Daoy (cell line): ENCODE measurements at places on chromosomes 1 and 21.
A peak's percentile ranks its signal among the peaks of the same experiment; 100 is the strongest.

DNA sequence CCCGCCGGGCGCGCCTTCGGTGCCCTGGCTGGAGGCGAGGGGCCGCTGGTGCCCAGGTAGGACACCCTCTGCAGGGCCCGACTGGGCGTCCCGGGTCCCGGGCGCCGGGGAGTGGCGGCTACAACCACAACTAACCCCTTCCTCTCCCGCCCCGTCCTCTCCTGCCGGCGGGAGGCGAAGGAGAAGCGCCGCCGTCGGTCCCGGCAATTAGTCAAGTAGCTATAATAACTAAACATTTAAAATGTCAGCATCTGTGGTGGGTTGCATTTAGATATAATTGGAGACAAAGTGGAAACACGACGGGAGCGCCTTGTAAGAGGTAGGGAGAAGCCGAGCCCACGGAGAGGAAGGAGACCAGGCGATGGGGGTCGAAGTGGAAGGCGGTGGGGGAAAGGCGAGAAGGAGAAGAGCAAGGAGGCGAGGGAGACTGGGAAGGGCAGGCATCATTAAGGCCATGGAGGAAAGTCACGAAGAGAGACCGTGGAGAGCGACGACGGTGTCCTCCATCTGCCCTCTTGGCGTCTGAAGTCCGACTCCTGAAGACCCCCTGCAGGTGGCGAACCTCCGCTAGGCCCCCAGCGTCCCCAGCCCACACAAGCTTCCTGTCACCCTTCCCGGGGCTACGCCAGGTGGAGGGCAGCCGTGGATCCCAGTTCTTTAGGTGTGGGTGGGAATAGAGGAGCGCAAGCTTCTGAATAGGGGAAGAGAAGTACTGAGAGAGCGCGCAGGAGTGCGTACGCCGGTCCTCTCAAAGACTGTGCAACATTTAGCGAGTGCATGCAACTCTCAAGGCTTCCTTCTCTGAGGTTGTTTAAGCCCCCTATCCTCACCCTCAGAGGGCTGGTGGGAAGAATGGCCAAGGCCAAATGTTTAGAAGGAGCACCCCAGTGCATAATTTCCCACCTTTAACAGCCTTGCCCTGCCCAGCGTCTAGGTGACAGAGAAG is 1.6 kb downstream of the CNIH3 start:
- DNase-seq = no peak

DNA sequence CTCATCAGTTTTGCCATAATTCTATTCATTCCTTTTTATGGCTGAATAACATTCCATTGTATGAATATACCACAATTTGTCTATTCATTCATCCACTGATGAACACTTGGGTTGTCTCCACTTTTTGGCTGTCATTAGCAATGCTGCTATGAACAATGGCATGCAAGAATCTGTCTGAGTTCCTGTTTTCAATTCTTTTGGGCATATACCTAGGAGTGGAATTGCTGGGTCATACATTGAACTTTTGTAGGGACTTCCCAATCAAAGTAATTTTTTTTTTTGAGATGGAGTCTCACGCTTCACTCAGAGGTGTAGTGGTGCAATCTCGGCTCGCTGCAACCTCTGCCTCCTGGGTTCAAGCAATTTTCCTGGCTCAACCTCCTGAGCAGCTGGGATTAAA is 34.9 kb downstream of the AADACL4 start:
- DNase-seq = no peak

- no peak for DNase-seq
Observed at GRCh38 chr21:44813149-44813548, 4.7 kb downstream of the SUMO3 start.

- no peak for DNase-seq
Observed at GRCh38 chr21:41769111-41769510, 2.3 kb upstream of the RIPK4 start.

DNA sequence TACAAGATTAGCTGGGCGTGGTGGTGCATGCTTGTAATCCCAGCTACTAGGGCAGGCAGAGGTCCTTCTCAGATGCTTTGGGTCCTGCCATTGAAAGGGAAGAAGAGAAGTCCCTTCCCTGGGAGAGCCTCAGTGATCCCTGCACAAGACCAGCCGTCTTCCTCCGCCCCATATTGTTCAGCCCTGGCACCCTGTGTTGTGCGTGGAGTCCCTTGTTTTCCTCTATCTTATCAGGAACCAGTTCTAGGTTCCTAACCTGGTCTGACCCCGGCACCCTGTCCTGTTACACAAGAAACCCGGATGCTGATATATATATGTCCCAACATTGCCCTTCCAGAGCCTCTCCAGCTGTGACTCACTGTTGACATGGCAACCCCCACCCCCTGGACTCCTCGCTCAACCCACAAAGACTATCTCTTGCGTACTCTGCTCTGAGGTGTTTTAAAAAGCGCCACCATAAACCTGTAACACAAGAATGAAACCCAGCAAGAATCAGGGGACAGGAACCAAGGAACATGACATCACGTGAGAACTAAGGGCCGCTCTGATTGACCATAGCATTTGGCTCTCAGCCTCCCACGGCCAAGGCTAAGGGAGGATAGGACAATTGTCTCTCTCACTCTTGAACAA is 4.8 kb downstream of the MX2 start:
- DNase-seq = peak; percentile 95

DNA sequence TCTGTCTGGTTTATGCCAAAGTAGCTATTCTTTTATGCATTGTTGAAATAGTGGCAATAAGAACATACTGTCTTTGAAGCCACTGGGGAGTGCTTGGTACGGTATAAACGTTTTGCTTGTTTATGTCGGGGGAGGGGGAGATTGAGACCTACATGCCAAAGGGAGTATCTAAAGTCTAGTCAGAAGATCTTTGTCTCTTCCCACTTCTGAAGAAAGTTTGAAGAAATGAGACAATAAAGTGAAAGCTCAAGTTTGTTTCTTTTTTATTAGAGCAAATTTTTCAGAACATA is 6.8 kb downstream of the AKIRIN1 start:
- DNase-seq = no peak

DNA sequence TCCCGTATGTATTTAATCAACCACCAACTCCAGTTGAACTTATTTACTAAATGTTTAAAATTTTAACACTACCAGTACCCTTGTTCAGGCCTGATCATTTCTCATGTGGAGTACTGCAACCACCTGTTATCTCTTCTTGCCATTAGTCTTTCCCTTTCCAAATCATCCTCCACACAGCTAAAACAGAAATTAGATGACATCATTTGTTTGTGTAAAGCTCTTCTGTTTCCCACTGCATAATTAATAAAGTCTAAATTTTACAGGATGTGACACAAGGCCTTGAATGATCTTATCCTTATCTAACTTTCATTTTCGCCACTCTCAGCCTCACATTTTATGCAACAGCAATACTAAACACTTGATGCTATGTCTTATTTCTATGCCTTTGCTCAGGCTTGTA is 24.4 kb downstream of the GDAP2 start:
- DNase-seq = no peak

GRCh38 chr1:91564888-91565701 is 64.4 kb downstream of the CDC7 start:
- no peak for DNase-seq

- DNase-seq = peak; percentile 17
Observed at GRCh38 chr1:210937846-210938245, 196.1 kb downstream of the KCNH1 start.

GRCh38 chr1:186054003-186054402 is 319.8 kb downstream of the HMCN1 start:
- DNase-seq = no peak

DNA sequence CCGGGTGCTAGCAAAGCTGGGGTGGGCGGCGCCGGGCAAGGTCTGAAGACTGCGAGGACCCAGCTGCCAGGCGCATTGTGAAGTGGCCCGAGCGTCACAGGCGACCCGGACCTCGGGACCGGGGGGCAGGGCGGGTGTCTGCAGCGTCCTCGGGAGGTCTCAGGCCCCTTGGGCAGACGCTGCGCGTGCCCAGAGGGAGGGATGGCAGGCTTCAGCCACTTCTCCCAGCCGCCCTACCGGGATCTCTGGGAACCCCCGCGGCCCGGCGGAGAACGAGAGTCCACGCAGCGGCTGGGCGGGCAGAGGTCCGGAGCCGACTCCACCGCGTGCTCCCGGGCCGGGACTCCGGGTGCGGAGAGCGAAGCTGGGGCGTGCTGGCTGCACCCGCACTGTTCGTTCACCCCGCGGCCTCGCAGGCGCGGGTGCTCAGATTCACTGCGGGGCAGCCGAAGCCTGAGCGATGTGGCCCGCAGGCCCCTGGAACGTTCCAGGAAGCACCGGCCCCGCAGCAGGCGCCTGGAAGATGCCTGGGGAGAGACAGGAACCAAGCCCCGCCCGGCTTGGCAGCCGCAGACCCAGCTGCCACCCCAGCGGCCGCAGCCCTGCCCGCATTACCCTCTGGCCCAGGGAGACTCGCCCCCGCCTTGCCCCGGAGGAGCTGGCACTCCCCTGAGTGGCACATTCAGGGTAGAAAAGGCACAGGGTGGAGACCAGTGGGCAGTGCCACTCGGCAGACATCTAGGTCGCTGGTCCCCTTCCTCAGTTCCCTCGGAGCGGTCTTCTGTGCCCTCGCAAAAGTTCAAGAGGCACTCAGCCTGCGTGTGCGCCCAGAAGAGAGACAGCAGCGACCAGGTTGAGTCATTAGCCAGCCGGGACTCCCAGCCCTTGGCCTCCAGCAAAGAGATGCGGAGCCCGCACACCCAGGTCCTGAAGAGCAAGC is at the start of gene CCDC185:
CCDC185 (plus strand) TSS at position 141 of the 940 bp plus-strand sequence; CDS start at position 202, 61 bp downstream.
- DNase-seq = peak; percentile 27

GRCh38 chr1:69702085-69702484 is 134.4 kb downstream of the LRRC7 start:
- DNase-seq = no peak

GRCh38 chr1:19310720-19311502 is 1.0 kb downstream of the AKR7A2 start:
- DNase-seq = no peak

DNA sequence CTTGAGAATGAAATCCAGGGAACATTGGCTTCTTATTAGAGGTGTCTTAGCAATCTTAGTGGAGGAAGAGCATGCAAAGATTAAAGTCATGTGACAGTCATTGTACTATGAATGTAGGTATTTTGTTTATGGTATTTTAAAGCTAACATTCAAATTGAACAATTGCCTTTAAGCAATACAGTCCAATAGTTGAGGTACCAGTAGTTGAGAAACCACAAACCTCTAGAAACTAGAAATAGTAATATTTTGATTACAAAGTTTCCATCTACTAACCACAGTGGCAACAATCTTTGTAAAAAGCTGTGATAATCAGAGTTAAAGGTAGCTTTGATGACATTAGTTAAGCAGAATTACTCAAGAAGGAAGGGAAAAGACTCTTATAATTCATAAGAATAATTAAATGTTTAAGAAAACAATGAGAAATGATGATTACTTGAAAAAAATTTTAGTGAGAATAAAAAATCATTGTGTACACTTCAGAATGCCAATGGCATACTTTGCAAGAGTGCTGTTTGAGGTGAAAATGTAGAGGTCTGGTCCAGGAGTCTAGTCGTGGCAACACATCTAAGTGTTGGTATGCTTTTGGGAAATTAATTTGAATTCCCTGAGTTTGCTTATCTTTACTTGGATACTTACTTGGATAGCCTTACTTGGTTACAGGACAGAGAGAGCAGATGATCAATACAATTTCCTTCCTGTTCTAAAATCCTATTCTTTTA is 104.9 kb upstream of the PTGFR start:
- DNase-seq = no peak

- no peak for DNase-seq
Observed at GRCh38 chr1:111821121-111821745, 65.5 kb downstream of the DDX20 start.

GRCh38 chr1:111199329-111199728 is 1.1 kb downstream of the DENND2D start:
- no peak for DNase-seq

- no peak for DNase-seq
Observed at GRCh38 chr1:112672842-112673241, 1.6 kb upstream of the MOV10 start.

DNA sequence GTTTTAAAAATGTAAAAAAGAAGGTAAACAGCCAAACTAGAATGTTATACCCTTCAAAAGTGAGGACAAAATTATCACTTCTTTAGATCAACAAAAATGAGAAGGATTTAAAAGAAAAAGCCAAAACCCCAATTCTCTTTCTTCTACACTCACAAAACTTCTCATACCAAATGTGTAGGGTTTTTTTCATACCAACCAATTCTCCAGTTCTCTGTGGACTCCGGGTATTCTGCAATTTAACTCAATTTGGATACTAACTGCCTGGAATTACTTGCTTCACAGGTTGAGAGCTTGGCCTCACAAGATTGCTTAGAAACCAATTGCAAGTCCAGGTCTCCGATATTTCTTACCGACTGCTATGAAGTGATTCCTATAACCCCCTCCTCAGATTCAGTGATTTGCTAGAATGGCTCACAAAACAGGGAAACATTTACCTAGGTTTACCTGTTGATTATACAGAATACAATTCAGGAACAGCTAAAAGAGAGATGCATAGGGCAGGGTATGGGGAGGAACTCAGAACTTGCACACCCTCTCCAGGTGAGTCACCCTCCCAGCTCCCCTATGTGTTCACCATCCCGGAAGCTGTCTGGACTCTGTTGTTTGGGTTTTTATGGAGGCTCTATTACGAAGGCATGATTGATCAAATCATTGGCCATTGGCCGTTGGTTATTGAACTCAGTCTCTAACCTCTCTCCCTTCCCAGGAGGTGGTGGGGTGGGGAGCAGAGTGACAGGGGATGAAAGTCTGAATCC is 67.1 kb downstream of the CAMTA1 start:
- DNase-seq = no peak

DNA sequence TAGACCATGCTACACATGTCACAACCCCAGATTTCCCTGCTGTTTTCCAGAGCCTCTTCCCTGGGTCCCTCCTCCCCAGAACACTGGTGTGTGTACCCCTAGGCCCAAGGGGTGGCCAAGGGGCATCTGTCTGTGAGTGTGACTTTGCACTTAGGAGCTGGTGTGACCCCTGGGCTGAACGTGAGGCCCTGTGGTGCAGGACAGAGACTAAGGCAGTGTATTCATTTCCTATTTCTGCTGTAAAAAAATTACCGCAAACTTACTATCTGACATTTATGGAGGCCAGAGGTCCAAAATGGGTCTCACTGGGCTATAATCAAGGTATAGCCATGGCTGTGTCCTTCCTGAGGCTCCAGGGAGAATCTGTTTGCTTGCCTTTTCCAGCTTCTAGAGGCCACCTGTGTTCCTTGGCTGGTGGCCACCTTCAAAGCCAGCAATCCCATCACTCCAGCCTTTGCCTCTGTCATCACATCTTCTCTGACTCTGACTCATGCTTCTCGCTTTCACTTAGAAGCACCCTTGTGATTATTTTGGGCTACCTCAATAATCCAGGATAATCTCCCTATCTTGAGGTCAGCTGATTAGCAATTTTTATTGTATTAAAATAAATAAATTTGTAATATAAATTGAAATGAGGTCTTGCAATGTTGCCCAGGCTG is 24.0 kb upstream of the ELOA start:
- peak; percentile 28 for DNase-seq

DNA sequence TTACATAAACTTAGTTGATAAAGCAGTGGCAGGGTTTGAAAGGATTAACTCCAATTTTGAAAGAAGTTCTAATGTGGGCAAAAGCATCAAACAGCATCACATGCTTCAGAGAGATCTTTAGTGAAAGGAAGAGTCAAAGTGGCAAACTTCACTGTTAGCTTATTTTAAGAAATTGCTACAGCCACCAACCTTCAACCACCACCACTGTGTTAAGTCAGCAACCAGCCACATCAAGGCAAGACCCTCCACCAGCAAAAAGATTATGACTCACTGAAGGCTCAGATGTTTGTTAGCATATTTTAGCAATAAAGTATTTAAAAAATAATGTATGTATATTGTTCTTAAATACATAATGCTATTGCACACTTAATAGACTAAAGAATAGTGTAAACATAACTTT is 21.3 kb upstream of the MAGI3 start:
- DNase-seq = no peak
